EL (cell line): ENCODE measurements at places on chromosomes 7 and 10.

GRCh38 chr10:86599729-86600128, 54.6 kb upstream of the OPN4 start:
- DNase-seq: no peak

GRCh38 chr7:148661471-148661870, 37.2 kb upstream of the CUL1 start:
- no peak for DNase-seq

- DNase-seq: no peak
Observed at GRCh38 chr10:70588859-70589570, 13.5 kb downstream of the PRF1 start.

DNA sequence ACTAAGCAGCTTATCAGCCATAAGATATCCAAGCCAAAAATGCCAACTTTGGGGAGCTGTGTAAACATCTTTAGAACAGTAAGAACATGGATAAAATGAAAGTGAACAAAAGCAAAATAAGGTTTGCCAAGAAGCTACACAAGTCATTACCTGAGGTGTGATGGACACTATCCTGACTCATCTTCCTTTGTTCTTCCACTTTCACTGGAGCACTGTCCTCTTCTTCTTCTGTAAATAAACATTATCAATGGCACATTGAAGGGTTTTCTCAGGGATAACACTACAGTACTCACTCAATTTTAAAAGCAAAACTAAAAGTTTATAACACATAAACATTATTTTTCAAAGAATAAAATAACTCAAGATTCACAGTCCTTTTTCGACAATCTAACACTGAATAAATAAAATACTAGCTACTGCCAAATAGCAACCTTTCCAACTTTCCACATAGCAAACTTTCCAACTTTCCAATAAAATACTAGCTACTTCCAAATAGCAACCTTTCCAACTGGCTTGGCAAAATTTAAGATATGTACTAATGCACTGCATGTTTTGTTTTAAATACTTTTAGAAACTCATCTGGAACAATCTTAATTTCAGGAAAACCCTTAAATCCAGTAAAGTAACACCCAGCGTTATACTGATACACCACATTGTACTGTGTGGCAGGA, 174.1 kb downstream of the SKAP2 start:
- no peak for DNase-seq

DNA sequence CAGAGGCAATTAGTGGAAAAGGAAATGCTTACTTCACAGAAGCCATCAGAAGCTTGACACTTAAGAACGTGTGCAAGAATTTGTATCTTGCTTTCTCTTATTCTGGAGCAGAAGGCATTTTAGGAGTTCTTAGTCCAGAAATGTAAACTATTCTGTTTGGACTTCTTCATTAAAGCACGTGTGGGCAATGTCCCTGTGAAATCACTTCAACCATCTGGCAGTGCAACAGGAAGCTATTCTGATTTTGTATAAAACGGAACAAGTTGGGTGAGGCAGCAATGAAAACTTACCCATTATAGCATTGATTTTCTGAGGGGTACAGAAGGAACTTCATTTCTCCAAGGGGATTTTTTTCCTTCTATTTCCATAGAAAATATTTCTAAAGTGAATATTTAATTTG, 21.3 kb upstream of the ARHGAP21 start:
- no peak for DNase-seq

GRCh38 chr10:129924375-129925085, 39.5 kb downstream of the EBF3 start:
- no peak for DNase-seq

- DNase-seq: no peak
Observed at GRCh38 chr10:74174521-74174920, 23.5 kb downstream of the ADK start.

- DNase-seq: no peak
Observed at GRCh38 chr7:141572175-141572574, 21.0 kb downstream of the AGK start.

DNA sequence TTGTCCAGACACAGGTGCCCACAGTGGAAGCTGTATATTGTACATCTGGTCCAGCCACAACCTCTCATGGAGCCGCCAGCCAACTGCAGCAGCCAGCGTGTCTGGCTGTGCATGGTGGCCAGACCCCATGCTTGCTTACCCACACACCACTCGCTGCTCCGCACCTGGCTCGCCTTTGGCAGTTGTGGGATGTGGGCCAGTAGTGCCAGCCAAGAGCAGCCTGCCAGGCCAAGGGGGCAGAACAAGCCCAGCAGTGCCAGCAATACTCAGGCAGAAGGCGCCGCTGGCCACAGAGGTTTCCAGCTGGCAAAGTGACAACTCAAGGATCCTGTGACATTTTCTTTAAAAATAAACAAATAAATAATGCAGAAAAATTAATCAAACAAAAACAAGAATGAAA, 11.7 kb upstream of the TMEM243 start:
- DNase-seq: no peak

DNA sequence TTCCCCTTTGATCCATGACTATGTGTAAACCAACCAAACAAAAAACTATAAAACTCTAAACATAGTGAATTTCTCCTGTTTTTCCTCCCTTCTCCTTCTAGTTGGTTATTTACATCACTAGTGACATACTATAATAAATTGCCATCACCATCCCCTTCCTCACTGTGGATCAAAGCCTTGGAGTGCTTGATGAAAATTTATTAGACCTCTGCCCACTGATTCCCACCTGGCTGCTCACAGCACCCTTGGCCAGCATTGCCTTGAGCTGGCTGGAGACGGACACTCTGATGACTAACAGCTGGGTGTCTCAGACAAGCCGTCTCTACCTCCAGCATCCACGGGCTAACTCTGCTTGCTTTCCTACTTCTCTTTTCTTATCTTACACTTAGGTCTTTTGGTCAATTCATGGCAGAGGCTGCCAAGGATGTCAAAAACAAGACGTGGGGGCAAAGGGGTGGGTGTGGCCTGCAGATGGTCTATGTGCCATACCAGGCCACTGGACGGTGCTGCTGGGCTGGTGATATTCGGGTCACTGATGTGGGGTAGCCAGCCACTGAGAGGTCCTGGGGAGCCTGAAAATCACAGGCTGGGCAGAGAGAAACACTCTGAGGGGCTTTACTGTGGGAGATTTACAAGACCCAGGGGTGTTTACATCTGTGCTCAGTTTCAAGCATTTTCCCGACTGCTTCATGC, 207.8 kb downstream of the TAX1BP1 start:
- no peak for DNase-seq

GRCh38 chr10:128203028-128203427, 76.8 kb upstream of the MKI67 start:
- DNase-seq: no peak

DNA sequence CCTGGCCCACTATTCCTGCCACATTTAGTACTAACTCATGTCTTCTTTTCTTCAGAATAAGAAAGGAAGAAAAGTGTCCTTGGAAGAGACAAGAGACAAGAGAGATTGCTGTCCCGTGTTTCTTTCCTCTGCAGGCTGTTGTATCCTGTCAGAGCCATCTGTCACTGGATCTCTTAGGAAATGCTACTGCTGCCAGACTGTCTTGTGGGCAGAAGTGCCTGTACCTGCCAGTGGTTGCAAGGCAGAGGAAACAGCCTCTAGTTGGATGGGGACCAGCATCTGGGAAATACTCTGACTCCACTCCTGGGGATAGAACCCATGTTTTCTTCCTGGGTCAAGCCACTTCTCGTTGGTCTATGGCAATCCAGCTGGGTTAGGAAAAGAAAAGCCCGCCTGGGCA, 16.7 kb upstream of the MAP3K8 start:
- DNase-seq: no peak

DNA sequence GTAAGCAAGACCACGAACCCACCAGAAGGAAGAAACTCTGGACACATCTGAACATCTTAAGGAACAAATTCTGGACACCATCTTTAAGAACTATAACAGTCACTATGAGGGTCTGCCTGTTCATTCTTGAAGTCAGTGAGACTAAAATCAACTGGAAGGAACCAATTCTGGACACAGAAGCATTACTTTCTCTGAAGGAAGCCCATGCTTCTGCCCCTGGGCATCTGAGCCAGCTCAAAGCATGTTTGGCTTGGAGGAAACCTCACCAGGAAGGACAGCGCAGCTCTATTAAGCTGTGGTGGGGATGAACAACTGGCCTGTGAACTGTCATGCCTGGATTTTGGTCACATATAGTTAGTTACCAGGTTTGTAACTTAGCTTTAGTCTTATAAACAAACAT, 132.4 kb upstream of the GDF10 start:
- no peak for DNase-seq

GRCh38 chr7:68176974-68177373, 1180.3 kb downstream of the TYW1 start:
- DNase-seq: peak; percentile 1

- DNase-seq: peak; percentile 88
Observed at GRCh38 chr7:74061840-74062539, 21.6 kb upstream of the LIMK1 start.

DNA sequence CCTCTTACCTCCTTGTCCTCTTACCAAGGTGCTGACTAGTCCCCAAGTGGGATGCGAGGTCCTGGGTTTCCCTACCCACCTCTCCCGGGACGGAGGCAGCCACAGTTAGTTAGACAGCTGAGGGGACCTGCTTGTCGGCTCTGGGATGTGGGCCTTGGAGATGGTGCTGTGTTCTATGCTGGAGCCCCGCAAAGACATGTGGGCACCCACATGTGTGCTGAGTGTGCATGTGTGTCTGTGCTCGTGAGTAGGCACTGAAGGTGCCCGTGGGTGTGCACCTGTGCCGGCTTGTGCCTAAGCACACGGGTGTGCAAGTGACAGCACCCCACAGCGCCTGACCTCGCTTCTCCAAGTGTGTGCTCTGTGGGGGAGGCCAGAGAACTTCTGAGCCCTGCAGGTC, 62.2 kb downstream of the NEURL1 start:
- no peak for DNase-seq

- DNase-seq: no peak
Observed at GRCh38 chr10:43265799-43266721, 805 bp downstream of the RASGEF1A start.

- DNase-seq: no peak
Observed at GRCh38 chr7:18202315-18203045, 174.8 kb upstream of the PRPS1L1 start.

- no peak for DNase-seq
Observed at GRCh38 chr10:18203471-18203870, 63.2 kb downstream of the CACNB2 start.

- no peak for DNase-seq
Observed at GRCh38 chr10:124636271-124636995, 107.7 kb downstream of the FAM53B start.

- peak; percentile 89 for DNase-seq
Observed at GRCh38 chr7:106623853-106624252, 37.1 kb downstream of the CCDC71L start.

- DNase-seq: no peak
Observed at GRCh38 chr10:71462062-71462935, 65.6 kb downstream of the CDH23 start.

DNA sequence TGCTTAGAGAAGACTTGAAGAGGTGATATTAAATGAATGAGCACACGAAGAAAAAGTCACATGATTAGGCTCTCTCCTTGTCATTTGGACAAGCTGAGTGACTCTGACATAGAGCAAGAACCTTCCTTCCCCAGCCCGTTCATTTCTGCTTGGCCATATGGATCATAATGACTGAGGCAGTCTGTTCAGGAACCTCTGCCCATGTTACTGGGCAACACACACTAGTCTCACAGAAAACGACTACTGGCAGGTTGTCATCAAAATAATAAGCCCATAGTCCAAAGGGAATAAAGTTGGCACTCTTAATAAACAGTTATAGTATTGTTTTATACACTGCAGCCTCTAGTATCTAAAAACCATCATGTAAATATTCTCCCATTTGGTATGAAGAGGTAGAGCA, 635.0 kb downstream of the REEP3 start:
- no peak for DNase-seq

DNA sequence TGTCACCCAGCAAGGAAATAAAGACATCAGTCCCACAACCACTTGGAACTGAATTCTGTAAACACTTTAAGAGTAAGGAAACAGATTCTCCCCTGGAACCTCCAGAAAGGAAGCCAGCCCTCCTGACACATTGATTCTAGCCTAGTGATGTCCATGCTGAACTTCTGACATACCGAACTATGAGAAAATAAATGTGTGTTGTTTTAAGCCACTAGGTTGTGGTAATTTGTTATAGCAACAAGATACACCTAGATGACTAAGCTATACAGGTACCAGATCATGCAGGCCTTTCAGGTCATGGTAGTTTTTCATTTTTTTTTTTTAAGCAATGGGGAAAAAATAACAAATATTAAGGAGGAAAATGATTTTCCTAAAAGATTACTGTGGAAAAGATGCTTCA, 37.6 kb upstream of the LRRTM3 start:
- DNase-seq: no peak

GRCh38 chr10:17396004-17396403, 58.4 kb downstream of the ST8SIA6 start:
- DNase-seq: no peak

DNA sequence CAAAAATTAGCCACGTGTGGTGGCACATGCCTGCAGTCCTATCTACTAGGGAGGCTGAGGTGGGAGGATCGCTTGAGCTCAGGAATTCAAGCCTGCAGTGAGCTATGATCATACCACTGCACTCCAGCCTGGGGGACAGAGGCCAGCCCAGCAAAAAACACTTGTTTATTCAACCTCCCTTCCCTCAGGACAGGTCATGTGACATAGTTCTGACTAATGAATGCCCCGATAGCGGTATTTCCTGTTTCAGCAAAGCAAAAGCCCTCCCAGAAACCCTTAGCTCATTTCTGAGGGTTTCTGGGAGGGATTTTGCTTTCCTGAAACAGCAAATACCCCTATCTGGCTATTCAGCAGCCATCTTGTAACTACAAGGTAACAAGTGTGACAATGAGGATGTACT, 157.1 kb downstream of the GATA3 start:
- peak; percentile 3 for DNase-seq

- DNase-seq: no peak
Observed at GRCh38 chr10:34918060-34918775, 103.1 kb upstream of the PARD3 start.
